ENCODE measurements at places on chromosomes 3 and 15.

GRCh38 chr3:155233213-155233612 lies 60.3 kb downstream of the STRIT1 start:
- peak; percentile 9 for DNase-seq

- no peak for DNase-seq
Observed at GRCh38 chr15:66130496-66131034, 123.0 kb downstream of the MEGF11 start.

GRCh38 chr3:159781867-159782266 lies 206.8 kb upstream of the IL12A start:
- DNase-seq = peak; percentile 34

GRCh38 chr3:167913219-167913835 lies 177.8 kb downstream of the SERPINI1 start:
- DNase-seq = peak; percentile 77

GRCh38 chr3:186551387-186551786 lies 7.2 kb upstream of the CRYGS start:
- DNase-seq = no peak

DNA sequence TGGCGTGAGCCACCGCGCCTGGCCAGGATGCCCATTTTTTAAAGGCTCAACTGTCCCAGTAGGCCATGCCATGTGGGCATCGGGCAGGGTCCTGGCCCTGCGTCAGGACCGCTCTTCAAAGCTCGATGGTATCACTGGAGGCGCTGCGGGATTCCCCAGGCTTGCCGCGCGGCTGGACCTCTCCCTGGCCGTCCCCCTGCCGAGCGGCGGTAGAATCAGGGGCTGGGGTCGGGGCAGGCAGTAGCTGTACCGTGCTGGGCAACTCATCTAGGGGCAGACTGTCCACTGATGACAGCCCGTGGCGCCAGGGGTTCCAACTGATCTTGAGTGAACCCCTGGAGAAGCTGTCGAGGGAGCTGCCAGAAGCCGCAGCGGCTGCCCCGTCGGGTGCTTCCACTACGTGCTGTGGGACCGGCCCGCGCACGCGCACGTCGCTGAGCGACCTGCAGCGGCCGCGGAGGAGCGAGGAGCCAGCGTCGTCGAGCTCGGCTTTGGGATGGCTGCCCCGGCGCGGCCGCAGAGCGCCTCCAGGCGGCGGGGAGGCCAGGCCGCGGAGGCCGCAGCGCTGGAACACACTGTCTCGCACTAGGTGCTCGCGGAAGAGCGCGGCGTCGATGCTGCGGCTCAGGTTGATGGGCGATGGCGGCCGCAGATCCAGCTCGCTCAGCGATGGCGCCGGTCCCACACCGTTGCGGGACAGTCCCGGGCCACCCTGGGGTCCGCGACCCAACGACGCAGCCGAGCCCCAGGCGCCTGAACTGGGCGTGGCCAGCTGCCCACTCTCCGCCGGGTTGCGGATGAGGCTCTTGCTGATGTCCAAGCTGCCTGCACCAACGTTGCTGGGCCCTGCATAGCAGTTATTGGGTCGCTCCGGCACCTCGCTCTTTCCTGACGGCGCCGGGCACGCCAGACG lies 5.8 kb downstream of the PRRT3 start:
- DNase-seq = peak; percentile 87

GRCh38 chr15:64447536-64448315 lies 12.7 kb upstream of the ZNF609 start:
- DNase-seq = no peak

- peak; percentile 46 for DNase-seq
Observed at GRCh38 chr3:129413687-129414506, 14.5 kb downstream of the EFCAB12 start.

Measured in SW480 (cell line).